ENCODE measurements at places on chromosomes 1 and 21.

GRCh38 chr1:32984455-32985171 lies 20.0 kb upstream of the RNF19B start:
- peak; percentile 58 for DNase-seq

DNA sequence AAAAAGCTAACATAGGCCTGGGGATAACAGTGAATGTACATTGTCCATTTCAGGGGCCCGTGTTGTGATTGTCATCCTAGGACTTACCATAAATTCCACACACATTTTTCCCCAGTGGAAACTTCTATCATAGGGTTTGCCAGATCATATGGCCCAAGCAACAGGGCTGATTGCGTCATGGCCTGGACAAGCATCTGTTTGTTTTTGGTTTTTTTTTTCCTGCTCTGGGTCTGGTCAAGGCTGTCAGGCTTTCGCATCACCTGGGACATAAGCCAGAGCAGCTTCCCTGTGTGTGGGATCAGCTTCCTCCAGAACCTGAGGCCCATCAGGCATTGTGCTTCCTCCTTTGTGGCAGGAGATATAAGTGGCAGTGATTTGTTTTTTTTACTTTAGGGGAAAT lies 598.5 kb upstream of the USP24 start:
- peak; percentile 57 for DNase-seq

DNA sequence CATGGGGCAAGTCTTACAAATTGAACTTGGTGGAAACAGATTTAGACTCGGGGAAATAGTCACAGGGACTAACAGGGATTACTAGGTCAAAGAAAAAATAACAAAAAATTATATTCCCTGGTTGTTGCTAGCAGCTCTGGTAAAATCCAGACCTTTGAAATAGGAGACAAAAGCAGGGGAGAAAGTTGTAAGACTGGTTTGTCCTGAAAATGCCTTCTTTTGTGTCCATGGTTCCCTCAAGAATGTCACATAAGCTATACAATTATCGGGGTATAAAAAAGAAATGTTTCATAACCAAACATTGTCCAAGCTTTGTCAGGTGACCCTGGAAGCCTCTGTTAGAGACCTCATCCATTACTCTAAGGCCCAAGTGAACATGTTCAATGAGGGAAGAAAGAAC lies 33.1 kb downstream of the KIAA0319L start:
- no peak for DNase-seq

DNA sequence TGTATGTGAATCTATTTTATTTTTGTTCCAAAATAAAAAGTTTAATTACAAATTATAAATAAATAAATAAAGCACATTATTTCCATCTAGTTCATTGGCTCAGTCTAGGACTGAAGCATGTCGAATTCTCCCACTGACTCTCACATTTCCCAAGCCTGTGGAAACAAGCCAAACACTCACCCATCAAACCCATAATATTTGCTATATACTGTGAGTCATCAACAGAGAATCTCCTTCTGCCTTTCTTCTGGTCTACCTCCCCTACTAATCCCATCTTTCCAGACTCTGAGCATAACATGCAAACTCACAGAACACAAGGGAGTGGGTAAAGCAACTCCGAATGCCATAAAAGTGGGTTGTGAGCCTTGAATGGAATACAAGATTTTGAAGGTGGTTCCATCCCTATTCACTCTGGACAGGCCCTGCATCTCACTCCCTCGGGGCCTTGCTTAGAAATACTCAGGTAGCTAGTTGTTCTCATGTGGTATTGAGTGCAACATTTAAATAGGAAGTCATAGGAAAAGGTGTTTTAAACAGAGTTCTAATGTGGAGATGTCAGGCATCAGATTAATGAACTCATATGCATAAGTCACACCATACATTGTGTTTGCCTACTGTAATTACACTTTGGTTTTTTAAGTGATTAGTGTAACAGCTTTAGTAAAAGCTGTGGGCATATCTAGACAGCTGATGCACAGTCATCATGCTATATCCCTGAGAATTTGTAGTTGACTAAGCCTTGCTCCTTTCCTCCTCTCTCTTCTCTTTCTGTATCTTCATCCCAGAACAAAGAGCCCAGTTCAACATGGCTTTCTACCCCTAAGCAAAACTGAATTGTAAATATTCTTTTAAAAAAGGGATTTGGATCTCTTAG lies 47.0 kb downstream of the F5 start:
- peak; percentile 21 for DNase-seq

- DNase-seq: no peak
Measured at GRCh38 chr1:41656068-41656467, 171.6 kb upstream of the EDN2 start.

GRCh38 chr1:238752327-238752726 lies 634.0 kb upstream of the CHRM3 start:
- no peak for DNase-seq

DNA sequence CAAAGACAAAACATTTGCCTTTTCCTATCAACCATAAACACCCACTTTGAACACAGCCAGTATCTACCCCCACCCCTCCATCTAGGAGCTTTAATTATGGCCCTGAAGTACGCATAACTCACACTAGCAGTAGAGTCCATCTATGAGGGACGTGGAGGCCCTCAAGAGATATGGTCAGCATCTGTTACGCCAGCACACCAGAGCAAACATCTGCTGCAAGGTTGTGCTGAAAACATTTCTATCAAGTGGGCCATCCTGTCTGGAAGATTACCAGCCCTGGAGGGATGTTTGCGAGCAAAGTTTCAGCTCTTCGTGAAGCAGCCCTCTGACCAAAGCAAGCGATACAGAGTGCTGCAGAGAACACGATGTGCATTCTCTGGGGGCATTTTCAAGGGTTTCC lies 74.6 kb downstream of the SLC45A1 start:
- no peak for DNase-seq

DNA sequence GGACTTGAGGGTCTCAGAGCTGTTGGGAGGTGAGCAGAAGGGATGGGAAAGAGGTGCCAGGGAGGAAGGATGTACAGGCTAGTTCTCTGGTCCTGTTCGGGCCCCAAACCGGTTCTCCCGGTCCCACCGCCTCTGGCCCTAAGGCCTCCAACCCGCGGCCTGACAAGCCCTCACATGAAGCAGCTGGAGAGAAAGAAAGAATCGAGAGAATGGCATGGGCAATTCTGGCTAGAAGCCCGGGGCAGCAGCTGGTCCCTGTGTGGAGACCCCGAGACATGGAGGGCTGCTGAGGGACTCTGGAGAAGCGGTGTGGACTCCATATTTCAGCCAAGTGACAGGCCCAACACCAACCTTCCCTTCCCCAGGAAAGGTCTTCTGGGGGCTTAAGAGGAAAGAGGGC lies 730 bp downstream of the CDC42SE1 start:
- DNase-seq: no peak

DNA sequence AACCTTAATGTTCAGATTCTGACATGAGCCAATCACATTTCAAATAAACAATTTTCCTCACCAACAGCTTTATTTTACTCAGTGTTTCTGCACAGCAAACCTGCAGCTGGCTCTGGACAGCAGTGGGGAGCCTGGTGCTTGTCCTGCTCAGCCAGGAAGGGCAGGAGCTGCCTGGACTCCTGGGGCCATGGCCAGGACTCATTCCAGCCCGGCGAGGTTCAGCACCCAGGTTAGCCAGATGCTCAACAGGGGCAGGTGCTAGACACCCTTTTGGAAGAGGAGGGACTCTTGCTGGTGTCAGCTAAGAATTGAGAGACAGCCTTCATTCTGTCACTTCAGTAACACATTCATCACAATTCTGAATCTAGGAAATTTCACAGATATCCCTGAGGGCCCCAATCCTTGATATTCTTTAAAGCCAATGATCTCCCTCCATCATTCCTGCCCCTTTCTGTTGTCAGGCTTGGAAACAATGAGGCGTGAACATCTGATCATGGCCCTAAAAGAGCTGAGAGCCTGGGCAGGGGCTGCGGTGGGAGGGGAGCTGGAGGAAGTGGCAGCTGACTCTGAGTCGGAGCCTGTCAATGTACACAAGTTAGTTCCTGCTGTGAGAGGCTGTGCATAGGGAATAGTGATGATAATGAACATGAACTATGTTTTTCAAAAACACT lies 251.3 kb downstream of the SDCCAG8 start:
- DNase-seq: no peak

DNA sequence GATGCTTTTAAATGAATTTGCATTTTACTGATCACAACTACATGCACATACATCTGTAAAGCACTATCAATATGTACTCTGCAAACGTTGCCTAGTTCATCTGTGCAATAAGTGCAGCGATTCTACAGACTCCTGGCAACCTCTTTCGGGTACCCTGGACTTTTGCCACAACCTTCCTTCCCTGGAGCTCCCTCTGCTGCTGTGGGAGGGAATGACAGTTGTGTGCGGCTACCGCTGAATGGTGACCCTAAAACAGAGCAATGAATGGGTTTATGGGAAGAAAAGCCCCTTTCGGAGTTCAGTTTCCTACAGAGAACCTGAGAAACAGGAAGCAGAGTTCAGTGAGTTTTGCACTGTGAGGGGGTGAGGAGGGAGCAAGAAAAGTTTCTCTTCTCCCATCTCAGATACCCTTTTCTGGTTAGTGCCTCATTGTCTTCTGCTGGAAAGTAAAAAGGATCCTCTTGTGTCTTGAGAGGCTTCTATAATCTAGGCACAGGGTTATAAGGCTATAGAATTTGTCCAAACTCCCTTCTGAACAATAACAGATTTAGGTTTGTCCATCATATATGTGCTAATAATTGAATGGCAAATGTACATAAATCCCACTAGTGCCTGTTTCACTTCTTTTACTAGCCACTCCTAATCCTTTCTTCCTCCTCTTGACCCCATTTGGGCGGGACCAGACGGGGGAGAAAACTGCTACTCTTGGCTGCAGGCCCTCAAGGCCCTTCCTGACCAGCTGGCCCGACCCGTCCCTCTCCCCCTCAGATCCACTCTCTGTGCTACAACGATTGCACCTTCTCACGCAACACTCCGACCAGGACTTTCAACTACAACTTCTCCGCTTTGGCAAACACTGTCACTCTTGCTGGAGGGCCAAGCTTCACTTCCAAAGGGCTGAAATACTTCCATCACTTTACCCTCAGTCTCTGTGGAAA lies 19.8 kb upstream of the SARS1 start:
- no peak for DNase-seq

DNA sequence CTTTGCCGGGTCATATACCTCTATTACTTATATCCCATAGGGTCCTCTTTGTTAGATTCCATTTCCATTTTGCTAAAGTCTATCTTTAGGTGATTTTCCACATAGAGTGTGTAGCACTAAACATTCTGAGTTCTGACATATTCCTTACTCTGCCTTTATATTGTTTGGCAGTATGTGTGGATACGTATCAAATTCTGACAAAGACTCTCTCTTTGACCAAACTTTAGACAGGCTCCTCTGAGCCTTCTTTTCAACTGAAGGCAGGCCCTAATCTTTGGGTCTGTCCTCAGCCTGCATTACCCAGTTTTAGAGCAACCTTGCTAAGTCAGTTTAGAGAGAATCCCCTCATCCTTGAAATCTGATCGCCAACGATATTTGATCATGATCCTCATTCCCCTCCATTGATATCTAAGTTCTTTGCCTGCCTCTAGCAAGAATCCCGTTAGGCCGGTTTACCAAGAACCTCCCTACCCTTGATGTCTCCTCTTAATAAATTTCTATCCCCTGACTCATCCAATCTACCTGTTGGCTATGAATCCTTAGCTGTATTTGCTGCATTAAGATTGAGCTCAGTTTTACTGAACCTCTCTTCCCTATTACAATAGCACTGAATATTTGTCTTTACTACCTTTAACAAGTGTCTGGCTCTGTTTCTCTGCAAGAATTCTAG lies 10.4 kb upstream of the PPT1 start:
- no peak for DNase-seq

Measured in BJ (cell line).